ENCODE measurements at places on chromosomes 6 and 20.

DNA sequence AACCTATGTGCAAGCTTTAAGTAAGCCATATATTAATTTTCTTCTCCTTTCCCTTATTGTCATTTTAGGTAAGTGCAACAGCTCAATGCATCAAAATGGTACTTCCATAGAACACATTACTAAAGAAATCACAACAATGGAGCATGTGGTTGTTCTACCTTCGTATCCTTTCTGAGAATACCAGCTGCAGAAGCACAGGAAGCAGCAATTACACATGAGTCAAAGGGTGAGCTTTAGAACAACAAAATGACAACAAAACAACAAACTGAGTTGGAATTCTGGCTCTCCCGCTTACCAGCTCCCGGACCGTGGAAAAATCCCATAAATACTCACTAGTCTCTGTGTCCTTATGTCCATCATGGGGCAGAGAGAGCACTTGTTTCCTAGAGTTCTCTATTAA, 108.9 kb downstream of the BCAS1 start:
- DNase-seq: no peak

DNA sequence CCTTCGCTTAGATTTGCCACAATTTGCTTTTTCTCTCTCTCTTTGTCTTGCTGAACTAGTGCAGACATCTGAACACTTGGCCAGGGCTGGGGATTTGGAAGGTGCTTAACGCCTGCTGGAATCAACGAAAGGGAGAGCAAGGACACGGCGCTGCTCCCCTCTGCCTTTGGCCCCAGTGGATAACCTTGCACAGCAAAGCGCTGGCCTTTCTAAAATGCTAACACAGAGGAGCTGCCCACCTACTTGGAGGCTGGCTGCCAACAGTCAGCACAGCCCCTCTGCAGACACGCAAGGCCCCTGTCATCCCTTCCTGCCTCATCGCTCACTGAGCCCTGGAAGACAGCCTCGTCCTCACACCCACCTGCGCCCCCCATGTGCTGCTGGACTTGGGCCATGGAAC, 37.5 kb downstream of the C20orf203 start:
- no peak for DNase-seq

- DNase-seq: no peak
These were observed 73.2 kb downstream of the PSMG4 start for GRCh38 chr6:3331971-3332370.

- DNase-seq: no peak
These were observed 6.2 kb downstream of the BANF2 start for GRCh38 chr20:17705916-17706315.

GRCh38 chr6:150056156-150056555, 12.8 kb downstream of the ULBP3 start:
- DNase-seq: no peak

GRCh38 chr20:23118144-23118543, 32.0 kb upstream of the CD93 start:
- DNase-seq: no peak

GRCh38 chr6:3745566-3746118, 5.9 kb downstream of the PXDC1 start:
- no peak for DNase-seq

- DNase-seq: no peak
These were observed 21.9 kb upstream of the SLC17A4 start for GRCh38 chr6:25732468-25733198.

DNA sequence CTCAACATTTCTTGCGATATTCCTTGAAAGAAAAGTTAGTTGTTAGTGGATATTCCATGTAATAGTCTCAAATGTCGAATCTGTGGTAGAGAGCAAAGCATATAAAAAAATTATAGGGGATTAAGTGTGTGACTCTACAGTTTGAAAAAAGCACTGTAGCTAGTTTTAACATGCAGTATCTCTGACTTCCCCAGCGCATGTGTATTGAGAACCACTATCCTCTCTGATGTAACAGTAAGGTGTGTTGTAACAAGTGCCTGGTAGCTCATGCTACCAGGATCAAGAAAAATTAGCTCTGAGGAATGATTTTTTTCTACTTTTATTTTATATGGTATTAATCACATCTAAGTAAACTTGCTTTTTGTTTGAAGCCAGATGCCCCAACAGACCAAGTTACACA, 789.2 kb downstream of the KIF16B start:
- DNase-seq: no peak

GRCh38 chr6:169427856-169428255, 174.2 kb upstream of the THBS2 start:
- no peak for DNase-seq

GRCh38 chr6:118350881-118351430, 197.1 kb upstream of the PLN start:
- peak; percentile 27 for DNase-seq

DNA sequence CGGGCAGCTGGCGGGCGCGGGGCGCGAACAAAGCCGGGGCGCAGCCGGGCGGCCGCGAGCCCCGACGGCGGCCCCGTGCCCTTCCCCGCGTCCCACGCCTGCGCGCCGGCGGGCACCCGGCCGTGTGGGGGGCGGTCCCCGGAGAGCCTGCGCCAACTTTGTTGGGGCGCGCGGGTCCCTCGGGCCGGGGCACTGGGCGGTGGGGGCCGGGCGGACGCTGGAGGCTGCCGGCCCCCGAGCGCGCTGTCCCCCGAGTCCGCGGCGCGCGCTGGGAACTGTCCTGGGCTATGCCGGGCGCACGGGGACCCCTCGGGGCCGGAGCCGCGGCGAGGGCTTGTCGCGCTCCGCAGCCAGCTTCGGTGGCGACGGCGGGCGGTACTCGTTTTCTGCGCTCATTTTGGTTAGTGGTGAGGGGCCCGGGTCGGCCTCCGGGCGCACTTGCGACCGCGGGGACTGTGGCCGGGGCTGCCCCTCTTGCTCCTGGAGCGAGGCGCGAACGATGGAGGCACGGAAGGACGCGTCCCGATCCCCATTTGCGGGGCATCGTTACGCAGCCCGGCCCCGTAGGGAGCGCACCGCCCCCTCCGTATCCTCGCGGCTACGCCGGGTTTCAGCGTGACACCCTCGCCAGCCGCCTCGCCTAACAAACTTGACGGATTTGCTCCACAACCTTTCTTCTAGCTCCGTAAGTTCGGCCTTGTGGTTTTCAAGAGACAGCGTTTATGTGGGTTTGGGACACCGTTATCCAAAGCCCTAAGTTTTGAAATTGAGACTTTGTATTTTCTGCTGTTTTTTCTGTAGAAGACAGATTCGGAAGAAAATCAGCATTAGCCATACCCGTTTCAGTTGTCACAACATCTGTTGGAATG, 622 bp downstream of the SS18L1 start:
- DNase-seq: no peak

GRCh38 chr6:110575925-110576463, 99.6 kb upstream of the SLC22A16 start:
- DNase-seq: no peak

GRCh38 chr6:57324538-57324937, 7.1 kb downstream of the PRIM2 start:
- no peak for DNase-seq

GRCh38 chr6:134510920-134511319, 193.0 kb upstream of the SGK1 start:
- no peak for DNase-seq

DNA sequence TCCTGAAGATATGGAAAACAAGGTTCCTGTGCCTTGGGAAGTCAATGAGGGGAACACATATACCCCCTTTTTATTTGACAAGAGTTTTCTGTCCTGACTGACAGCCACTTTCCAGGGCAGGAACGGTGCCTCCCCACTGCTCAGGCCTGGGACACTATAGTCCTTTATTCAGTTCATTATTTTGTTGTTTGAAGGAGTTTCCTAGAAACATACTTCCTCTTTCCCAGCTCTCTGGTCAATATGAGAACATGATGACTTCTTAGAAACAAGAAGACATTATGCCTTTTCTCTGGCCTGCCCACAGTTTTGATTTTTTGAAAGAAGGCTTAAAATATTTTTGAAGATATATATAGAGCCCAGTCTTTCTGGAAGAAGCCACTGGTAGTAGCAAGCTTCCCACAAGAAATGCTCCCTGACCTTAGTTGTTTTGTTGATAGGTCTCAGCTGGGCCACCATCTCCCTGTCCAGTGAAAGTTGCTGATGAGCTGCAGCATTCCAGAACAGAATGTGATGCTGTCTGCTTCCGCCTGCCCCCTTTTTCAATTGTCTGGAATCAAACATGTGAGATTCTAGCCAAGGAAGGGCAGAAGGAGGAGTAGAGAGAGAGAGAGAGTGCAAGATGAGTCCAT, 350.0 kb upstream of the PRND start:
- DNase-seq: no peak

GRCh38 chr20:48623176-48623905, 204.5 kb downstream of the PREX1 start:
- DNase-seq: no peak

- DNase-seq: no peak
These were observed 158.2 kb upstream of the PRND start for GRCh38 chr20:4563534-4563933.

- no peak for DNase-seq
These were observed 57.1 kb upstream of the FUT9 start for GRCh38 chr6:95958686-95959085.

- no peak for DNase-seq
These were observed 117.4 kb downstream of the RFX6 start for GRCh38 chr6:116994447-116994846.

DNA sequence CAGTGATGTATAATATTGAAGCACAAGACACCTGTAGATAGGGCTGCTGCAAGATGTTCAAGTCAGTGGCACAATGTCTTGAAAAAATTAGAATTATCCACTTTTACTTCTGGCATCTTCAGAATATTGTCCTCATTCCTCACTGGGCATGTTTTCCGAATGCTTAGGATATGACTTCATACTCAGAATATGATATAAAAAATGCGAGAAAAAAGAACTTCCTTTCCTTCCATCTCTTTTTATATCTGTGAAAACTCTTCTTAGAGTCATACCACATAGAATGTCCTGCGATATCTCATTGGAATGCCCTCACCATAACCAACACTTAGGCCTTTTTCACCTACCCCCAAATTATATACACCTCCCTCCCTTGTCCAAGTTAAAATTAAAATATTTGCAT, 4.6 kb downstream of the MAS1L start:
- no peak for DNase-seq

GRCh38 chr20:58765780-58766179, 73.2 kb downstream of the NPEPL1 start:
- no peak for DNase-seq

DNA sequence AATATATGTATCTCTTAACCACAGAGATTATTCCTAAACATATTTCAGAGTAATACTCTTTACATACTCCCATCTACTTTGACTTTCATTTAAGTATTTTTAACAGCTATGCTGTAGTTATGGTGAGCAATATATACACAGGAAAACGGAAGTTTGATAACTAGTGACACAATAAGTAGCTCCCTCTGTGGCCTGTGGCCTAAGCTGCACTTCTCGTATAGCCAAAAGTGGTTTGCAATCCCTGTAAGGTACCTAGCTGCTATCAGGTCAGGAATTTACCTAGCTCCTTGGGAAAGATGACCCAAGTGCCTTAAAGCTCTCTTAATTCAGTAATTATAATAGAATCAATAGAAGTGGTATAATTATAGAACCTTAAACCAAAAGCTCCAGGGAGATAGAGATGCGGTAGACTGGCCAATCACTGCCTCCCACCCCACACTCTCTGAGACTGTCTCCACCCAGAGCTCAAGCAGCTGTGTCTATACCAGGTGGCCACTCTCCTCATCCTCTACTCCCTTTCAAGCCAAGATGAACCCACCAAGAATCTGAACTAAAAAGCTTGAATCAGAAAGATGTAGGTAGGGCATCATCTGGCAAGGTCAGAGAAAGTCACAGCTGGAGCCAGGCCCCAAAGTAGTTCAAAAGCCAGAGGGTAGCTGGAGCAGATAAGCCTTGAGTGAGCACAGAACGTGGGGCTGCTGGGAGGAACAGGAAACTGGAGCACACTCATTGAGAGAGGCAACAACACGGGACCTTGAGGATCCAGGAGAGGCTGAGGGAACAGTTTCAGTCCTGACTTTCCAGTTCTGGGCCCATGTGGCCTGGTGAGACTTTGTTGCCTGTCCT, 84.9 kb upstream of the ASF1A start:
- DNase-seq: no peak

GRCh38 chr6:31919624-31920303, 7.8 kb upstream of the C2 start:
- DNase-seq: no peak

DNA sequence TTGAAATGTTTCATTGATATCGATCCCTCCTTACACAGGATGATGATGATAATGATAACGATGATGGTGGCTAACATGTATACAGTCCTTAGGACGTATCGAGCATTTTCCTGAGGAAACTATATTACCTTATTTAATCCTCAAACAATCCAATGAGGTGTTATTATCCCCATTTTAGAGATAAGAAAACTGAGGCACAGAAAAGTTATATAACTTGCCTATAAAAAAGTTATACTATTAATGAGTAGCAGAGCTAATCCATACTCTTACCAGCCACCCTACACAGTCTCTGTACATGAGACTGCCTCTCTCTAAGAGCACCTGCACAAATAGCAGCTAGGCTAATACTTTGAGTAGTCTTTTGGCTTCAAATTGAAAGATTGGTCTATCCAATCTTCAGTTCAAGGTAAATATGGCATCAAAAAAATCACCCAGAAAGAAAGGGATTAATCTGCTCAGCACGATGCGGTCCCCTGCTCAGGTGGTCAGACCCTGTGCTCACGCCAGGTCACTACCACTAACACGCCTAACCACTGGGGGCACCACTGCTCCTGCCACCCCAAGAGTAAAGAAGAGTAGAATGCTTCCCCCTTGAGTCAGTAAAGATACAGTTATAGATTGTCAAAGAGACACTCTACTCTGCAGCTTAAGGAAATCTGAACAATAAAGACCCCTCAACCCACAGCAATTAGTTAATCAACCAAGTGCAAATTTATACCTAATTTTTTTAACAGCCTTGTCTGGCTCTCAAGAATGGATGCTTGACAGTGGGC, 15.0 kb downstream of the GABBR1 start:
- DNase-seq: no peak

DNA sequence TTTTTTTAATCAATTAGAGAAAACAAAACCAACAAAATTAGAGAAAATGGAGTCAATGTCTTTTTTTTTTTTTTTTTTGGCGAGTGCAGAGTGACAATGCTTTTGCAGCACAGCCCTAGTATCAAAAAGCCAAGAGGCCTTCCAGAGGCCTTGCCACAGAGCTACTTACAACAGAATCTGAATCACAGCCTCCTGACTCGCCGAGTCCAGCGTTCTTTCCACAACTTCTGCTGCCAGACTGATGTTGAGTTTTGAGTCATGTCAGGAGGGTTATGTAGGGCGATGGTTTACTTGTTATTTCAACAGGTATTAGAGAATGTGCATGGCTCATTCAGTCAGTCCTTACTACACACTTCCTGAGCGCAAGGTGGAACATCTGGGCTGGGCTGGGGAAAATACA, 88.6 kb downstream of the FNDC1 start:
- DNase-seq: no peak

GRCh38 chr6:21987501-21987957, 309.3 kb downstream of the PRL start:
- DNase-seq: no peak

- peak; percentile 48 for DNase-seq
These were observed 64.5 kb downstream of the THBS2 start for GRCh38 chr6:169189182-169189581.

Data from NCI-H2029 treated with DMSO at 0.1 percent for 48 hours (cell line).